ENCODE measurements at places on chromosomes 6 and 20.

GRCh38 chr20:3111507-3111906 lies 27.0 kb upstream of the AVP start:
- DNase-seq = no peak

GRCh38 chr20:57849521-57850215 lies 139.9 kb upstream of the PMEPA1 start:
- no peak for DNase-seq

- no peak for DNase-seq
Observed at GRCh38 chr6:138491017-138491416, 8.3 kb downstream of the NHSL1 start.

DNA sequence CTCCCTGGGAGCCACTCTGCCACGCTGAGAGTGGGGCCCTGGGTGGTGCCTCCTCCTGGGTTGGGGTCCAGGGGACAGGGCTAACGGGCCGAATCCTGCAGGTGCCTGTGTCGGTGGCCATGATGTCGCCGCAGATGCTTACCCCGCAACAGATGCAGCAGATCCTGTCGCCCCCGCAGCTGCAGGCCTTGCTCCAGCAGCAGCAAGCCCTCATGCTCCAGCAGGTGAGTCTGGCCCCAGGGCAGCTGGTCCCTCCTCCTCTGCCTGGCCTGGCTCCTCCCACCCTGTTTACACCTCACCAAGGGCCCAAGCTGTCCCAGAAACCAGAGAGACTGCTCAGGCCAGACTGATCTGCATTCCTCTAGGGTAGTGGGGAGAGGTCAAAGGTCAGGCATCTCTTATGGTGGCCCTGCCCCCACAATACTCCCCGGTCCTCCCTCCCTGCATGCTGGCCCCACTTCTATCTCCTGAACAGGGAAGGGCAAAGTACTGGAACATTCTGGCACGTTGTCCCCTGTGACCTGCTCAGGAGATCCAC lies 38.6 kb downstream of the FOXP4 start:
- DNase-seq = no peak

DNA sequence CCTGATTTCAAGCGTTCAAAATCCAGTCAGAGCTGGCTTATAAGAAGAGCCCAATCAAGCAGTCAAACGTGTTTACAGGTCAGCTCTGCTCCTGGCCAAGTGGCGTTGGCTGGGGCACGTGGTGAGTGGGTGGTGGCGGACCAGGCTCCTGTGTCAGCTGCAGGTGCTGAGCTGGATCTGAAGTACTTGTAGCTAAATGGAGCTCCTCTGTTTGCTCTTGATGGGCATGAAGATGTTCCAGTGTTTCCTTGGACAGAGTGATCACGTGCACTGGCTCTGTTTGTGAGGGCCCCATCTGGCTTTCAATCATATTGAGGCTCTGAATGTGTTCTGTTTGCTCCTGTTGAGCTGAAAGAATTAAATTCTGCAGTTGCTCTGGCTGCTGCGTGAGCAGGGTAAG lies 10.2 kb upstream of the MICAL1 start:
- DNase-seq = peak; percentile 90

- peak; percentile 56 for DNase-seq
Observed at GRCh38 chr6:75204217-75204958, 1.5 kb downstream of the COL12A1 start.

DNA sequence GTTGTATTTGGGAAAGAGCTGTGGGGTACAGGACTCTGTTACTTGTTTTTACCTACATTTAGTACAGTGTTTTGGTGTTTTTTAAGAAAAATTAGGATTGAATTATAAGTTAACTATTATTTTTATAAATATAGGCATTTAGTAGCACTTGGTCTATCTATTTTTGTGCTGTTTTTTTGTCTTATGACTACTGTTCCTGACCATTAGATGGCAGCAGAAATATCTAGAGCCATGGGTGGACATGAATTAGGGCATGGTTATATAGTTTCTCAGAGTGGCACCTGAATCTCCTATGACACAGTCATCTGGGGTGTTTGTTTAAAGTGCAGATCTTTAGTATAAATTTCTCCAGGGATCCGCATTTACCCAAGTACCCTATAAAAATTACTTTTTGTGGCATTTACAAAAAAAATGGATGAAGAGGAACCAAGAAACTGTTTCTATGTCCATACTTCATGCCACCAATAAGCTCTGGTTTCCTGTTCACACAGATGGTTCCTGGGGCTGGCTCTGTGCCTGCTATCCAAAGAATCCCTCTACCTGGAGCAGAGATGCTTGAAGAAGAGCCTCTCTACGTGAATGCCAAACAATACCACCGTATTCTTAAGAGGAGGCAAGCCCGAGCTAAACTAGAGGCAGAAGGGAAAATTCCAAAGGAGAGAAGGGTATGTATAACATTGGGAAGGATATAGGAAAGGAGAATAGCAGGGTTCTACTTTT lies 19.8 kb downstream of the NFYA start:
- no peak for DNase-seq

DNA sequence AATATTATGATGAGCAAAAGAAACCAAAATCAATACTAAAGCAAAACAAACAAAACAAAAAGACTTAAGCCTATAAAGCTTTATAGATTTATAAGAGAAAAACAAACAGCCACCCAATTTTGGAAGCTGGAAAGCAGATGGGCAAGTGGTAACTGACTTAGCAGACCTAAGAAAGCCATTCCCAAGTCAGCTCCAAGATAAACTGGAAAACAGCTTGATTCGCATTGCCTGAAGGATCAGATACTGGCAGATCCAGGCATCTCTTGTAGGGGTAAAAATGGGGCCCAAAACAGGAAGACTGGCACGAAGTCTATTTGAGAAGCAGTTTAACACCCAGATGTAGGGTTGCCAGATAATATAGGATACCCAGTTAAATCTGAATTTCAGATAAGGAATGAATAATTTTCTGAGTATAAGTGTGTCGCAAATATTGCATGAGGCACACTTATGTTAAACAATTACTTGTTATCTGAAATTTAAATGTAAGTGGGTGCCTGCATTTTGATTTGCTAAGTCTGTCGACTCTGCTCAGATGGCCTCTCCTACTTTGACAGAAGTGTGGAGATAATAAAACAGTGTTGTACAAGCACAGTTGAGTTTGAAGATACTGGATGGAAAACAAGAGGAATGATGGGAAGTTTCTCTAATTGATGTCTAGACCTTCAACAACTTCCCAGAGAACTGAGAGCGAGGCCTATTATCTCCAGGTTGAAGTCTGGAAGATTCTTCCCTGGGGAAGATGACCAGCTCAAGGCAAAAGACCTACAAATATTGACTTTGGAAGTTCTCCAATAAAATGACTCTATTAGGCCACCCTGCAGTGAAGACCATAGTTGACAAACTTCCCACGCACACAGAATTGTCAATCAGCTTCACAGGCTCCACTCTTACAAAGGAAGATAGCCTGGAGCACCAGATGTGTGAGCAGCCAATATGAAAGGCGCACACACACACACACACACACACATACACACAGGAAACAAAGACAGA lies 113.4 kb downstream of the FAM50B start:
- DNase-seq = no peak

GRCh38 chr6:110517601-110518281 lies 41.3 kb upstream of the SLC22A16 start:
- DNase-seq = no peak

DNA sequence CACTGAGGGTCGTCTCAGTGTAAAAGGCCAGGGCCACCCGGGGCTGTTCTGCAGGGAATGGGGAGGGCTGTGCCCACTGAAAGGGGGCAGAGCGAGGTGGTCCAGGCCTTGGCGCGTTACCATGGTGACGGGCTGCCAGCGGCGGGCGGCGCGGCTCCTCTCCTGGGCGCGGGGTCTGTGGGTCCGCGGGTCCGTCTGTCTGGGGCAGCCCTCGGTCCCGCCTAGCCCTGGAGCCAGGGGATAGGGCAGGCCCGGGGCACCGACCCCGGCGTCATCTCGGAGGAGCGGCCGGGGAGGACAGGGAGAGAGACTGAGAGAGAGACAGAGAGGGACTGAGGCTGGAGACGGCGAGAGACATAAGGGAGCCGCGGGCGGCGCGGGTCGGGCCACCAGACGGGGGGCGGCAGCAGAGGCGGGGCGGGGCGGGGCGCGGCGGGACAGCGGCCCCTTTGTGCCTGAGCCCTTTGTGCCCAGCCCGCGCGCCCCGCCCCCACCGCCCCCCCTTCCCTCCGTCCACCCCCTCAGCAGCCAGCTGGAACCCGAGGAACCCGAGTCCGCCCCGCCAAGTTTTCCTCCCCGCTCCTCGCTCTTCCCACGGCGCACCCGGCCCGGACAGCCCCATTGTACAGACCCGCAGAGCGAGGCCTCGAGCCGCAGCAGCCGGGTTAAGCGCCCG lies at the start of gene KIAA1755:
Gene KIAA1755, minus strand, starts transcription at position 358 of the 676 bp plus-strand sequence. Its CDS starts 235 bp downstream, at position 123.
- DNase-seq = peak; percentile 65

DNA sequence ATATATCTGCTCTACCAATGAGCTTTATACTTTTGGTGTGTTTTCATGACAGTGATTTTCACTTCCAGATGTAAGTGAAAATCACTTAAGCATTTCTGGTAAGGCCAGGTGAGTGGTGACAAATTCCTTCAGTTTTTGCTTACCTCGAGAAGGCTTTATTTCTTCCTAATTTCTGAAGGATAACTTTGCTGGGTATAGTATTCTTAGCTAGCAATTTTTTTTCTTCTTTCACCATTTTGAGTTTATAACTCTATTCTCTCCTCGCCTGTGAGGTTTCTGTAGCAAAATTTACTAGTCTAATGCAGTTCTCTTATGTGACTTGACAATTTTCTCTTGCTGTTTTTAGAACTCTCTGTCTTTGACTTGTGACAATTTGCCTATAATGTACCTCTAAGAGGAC lies 7.1 kb downstream of the FHL5 start:
- no peak for DNase-seq

- no peak for DNase-seq
Observed at GRCh38 chr20:57772349-57772964, 62.6 kb upstream of the PMEPA1 start.

DNA sequence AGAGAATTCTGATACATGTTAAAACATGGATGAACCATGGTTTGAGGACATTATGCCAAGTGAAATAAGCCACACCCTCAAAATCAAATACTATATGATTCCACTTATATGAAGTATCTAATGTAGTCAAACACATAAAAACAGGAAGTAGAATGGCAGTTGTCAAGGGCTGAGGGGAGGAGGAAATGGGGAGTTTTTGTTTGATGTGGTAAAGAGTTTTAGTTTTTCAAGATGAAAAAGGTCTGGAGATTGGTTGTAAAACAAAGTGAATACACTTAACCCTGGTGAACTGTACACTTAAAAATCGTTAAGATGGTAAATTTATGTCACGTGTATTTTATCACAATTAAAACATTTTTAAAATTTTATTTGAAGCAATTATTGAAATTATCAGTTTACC lies 127.4 kb upstream of the GRIK2 start:
- DNase-seq = no peak

DNA sequence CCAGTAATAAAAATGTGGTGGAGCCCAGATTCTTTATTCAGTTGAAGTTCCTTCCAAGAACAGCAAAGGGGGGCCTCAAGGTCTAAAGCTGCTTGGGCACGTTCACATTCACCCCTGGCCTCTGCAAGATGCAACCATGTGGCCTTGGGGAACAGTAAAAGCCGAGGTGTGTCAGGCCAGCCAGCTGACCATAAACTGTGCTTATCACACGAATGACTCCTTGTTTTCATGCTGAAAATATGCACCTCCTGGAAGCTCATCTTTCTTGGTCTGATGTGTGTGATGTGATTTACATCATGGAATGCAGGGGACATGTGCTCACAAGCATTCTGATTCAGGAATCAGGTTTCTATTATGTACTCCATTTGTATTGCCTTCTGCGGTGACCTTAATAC lies 211.6 kb upstream of the MARCKS start:
- DNase-seq = no peak

Measured in pons (tissue), 1 donor.